ENCODE measurements at places on chromosomes 6 and 20. TPM values are rescaled to one million over a fixed set of nuclear protein-coding genes. Genes with fewer than 3 reads are reported as not detected.
A peak's percentile ranks its signal among the peaks of the same experiment; 100 is the strongest.

CYP24A1 gene
- 9.1 TPM for polyA plus RNA-seq

HCK gene
- polyA plus RNA-seq: not detected

HSPA1L gene
- polyA plus RNA-seq: 0.69 TPM

PPP1R3G gene
- 0.08 TPM for polyA plus RNA-seq

OOEP gene
- polyA plus RNA-seq: not detected

PTP4A1 gene
- polyA plus RNA-seq: 10.7 TPM

HLA-DMB gene
- polyA plus RNA-seq: not detected

EYA2 gene
- not detected for polyA plus RNA-seq

TRIM40 gene
- not detected for polyA plus RNA-seq

BMP7 gene
- 0.10 TPM for polyA plus RNA-seq

GNAS-AS1 gene
- 1.2 TPM for polyA plus RNA-seq

TMEM30A gene
- polyA plus RNA-seq: 22.8 TPM

TRAPPC3L gene
- 0.03 TPM for polyA plus RNA-seq

MCHR2 gene
- not detected for polyA plus RNA-seq

DNA sequence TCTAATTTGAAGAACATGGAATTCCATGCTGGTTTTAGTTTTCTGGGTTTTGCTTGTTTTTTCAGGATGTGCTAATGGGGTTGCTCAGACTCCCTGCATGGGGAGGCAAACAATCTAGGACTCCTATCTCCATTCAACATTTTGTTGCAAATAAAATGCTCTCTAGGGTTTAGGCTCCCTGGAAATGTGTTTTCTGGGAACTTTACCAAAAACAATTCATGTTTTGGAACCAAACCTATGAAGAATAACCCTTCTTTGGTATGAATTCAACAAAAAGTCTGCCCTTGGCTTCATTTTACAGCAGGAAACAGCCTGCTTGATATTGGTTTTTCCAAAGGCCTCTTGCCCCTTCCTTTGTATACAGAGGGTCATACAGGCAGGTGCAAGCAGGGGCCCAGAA lies 217.7 kb downstream of the FOXA2 start:
- H3K27me3 ChIP-seq: peaks cover 25% of the 10 kb centered on the region
- H3K36me3 ChIP-seq: no peaks in the 10 kb centered on the region
- no peak overlapping the region for H3K4me3 ChIP-seq
- no peak for DNase-seq
- no peaks in the 10 kb centered on the region for H3K4me1 ChIP-seq

DNA sequence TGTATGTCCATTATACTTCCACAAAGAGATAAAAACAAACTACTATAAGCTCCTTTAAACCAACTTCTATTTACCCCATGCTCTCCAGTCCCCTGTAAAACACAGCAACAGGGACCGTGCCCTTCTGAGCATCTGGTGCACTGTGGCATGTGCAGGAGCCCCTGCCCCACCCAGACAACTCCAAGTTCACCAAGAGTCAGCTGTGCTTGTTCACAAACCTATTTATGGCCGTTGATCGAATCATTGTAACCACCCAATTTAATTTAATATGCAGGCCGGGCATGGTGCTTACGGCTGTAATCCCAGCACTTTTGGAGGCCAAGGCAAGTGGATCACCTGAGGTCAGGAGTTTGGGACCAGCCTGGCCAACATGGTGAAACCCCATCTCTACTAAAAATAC lies 13.7 kb upstream of the BLCAP start:
- H3K4me1 ChIP-seq: no peaks in the 10 kb centered on the region
- H3K27me3 ChIP-seq: peaks cover 7% of the 10 kb centered on the region
- no peaks in the 10 kb centered on the region for H3K36me3 ChIP-seq
- DNase-seq: no peak
- H3K27ac ChIP-seq: no peak overlapping the region
- no peak overlapping the region for H3K4me3 ChIP-seq

GRCh38 chr20:59441306-59441705 lies 140.9 kb downstream of the EDN3 start:
- H3K4me3 ChIP-seq: no peak overlapping the region
- no peak for DNase-seq
- H3K36me3 ChIP-seq: no peaks in the 10 kb centered on the region
- no peaks in the 10 kb centered on the region for H3K27me3 ChIP-seq

- H3K4me3 ChIP-seq: no peak overlapping the region
- DNase-seq: no peak
- no peaks in the 10 kb centered on the region for H3K27me3 ChIP-seq
- H3K4me1 ChIP-seq: no peaks in the 10 kb centered on the region
Observed at GRCh38 chr6:126886106-126886505, 232.4 kb upstream of the RSPO3 start.

GRCh38 chr6:220721-221475 lies 71.4 kb upstream of the DUSP22 start:
- H3K4me3 ChIP-seq: no peak overlapping the region
- DNase-seq: no peak
- peaks cover 41% of the 10 kb centered on the region for H3K27me3 ChIP-seq
- no peaks in the 10 kb centered on the region for H3K36me3 ChIP-seq

- H3K4me3 ChIP-seq: no peak overlapping the region
- H3K4me1 ChIP-seq: peaks cover 20% of the 10 kb centered on the region
- no peaks in the 10 kb centered on the region for H3K36me3 ChIP-seq
- no peaks in the 10 kb centered on the region for H3K27me3 ChIP-seq
Observed at GRCh38 chr6:157094038-157094437, 229.3 kb downstream of the TMEM242 start.

DNA sequence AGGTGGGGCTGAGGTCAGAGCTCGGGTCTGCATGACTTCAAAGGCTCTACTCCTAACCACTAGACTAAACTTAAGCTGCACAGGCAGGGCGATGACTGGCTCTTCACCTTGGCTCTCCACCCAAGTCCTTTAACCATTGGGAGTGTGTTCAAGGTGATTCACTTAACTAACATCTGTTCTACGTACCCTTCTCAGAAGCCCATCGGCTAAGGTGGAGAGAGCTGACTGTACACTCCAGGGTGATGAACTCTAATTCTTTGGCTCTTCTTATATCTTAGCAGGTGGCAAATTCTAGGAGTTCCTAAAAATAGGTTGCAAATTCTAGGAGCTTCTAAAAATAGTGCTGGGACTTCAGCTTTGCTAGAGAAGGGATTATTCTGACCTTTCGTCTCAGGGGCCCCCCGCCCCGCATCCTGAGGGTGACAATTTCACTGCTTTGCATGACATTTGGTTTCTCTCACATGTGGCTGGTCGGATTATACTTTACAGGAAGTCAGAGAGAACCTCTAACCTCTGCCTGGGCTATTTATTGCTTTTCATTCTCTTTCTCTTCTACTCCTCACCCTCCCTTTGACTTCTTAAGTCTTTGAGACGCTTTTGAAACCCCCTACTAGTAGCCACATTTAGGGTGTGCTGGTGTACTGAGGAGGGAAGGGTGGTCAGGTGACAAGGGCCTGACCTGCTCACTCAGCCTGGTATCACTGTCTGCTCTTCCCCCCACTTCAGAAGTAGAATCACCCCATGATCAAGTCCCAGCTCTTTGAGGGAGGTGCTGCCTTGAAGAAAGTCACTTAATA lies 55.5 kb downstream of the PRDM1 start:
- H3K4me3 ChIP-seq: no peak overlapping the region
- H3K4me1 ChIP-seq: no peaks in the 10 kb centered on the region
- no peak for DNase-seq
- H3K36me3 ChIP-seq: no peaks in the 10 kb centered on the region
- no peak overlapping the region for H3K27ac ChIP-seq

DNA sequence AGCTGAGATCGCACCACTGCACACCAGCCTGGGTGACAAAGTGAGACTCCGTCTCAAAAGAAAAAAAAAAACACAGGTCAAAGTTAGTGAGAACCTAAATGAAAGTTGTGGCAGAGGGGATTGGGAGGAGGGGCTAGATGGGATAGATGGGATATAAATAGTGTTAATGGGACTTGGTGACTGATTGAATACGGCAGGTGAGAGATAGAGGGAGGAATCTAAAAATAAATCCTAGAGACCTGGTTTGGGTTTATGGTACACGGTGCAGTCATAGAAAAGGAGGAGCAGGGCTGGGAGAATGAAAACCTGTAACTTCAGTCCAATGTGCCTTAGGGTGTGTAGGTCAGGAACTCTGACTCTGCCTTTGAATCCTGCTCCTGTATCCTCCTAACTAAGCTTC lies 25.0 kb upstream of the DEK start:
- H3K27ac ChIP-seq: no peak overlapping the region
- no peaks in the 10 kb centered on the region for H3K27me3 ChIP-seq
- no peaks in the 10 kb centered on the region for H3K4me1 ChIP-seq
- no peak overlapping the region for H3K4me3 ChIP-seq
- no peaks in the 10 kb centered on the region for H3K36me3 ChIP-seq

DNA sequence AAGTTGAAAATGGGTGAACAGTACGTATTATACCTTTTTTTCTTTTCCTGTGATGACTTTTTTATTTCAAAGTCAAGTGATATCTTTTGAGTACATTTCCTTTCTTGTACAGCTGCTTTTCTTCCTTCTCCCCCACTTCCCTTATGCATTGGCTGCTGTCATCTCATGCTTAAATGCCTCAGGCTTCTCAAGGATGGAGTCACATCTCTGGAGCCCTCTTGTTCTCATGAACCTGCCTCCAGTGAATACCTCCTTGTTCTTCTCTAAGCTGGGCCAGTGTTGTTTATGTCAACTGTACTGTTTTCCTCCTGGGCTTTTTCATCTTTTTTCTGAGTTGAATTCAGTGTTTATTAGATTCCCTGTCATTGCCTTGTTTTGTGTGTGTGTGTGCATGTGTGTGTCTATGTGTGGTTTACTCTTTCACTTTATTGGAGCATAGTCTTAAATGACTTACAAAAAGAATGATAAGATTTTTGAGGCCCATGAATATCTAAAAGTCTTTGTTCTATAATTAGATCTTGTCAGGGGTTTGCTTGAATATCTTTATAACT lies 23.6 kb downstream of the STXBP5 start:
- H3K27me3 ChIP-seq: no peaks in the 10 kb centered on the region
- H3K4me1 ChIP-seq: no peaks in the 10 kb centered on the region
- peaks cover 22% of the 10 kb centered on the region for H3K36me3 ChIP-seq
- H3K4me3 ChIP-seq: no peak overlapping the region

DNA sequence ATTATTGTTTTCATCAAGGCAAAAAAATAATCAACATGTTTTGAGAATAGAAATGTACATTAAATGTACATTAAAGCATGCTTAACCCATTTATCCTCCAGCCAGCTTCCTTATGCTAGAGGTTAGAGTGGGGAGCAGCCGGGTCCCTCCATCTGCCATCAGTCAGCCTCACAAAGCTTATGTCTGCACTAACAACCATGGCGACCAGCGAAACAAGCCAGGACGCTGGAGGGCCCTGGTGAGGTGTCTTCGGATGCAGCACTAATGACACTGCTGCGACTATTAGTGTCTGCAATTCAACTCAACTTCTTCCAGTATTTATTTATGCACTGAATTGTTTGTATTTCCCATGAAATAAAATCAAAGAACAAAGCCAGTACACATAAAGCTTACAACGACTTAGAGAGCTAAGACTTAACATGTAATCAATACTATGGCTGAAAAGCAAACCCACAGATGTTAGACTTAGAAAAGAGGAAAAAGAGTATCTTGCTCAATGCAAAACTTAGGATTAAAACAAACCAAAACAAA lies 6.8 kb downstream of the CLDN20 start:
- peaks cover 65% of the 10 kb centered on the region for H3K4me1 ChIP-seq
- H3K27ac ChIP-seq: peak overlapping the region; percentile 98
- H3K27me3 ChIP-seq: no peaks in the 10 kb centered on the region
- H3K36me3 ChIP-seq: peaks cover 7% of the 10 kb centered on the region

DNA sequence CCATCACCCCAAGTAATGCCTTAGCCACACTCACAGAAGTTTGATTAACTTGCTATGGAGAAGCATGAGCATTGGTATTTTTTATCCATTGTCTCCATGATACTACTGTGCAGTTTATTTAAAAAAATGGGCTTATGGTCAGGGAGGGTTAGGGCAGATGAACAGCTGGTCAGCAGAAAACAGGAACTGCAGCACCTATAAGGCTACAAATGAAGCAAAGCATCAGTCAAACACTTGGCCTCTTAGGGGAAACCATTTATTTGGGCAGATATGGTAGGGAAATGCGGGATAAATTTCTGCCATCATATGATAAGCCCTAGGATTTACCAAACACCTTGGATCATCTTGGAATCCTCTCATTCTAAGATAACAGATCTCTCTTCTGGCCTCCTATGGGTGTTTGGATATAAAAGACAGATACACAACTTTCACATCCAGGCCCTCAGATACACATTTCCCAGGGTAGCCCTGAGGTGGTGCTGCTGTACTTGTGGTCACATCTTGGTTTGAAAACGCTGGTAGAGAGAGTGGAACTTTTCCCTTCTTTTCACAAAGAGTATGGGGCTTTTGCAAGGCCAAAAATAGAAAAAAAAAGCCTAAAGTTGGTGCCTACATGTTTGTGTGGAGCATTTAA lies 42.8 kb upstream of the AHI1 start:
- no peaks in the 10 kb centered on the region for H3K27me3 ChIP-seq
- no peak overlapping the region for H3K27ac ChIP-seq

GRCh38 chr6:121652223-121652622 lies 216.8 kb downstream of the GJA1 start:
- H3K27me3 ChIP-seq: no peaks in the 10 kb centered on the region
- H3K36me3 ChIP-seq: no peaks in the 10 kb centered on the region
- H3K4me3 ChIP-seq: no peak overlapping the region
- peaks cover 39% of the 10 kb centered on the region for H3K4me1 ChIP-seq

GRCh38 chr20:34364223-34364506 lies 1.1 kb downstream of the ITCH start:
- H3K4me1 ChIP-seq: peaks cover 2% of the 10 kb centered on the region
- H3K4me3 ChIP-seq: peak overlapping the region; percentile 68
- no peak for DNase-seq
- H3K36me3 ChIP-seq: peaks cover under 1% of the 10 kb centered on the region
- peak overlapping the region; percentile 89 for H3K27ac ChIP-seq
- no peaks in the 10 kb centered on the region for H3K27me3 ChIP-seq

- no peak overlapping the region for H3K4me3 ChIP-seq
- H3K27ac ChIP-seq: no peak overlapping the region
- H3K36me3 ChIP-seq: no peaks in the 10 kb centered on the region
- H3K27me3 ChIP-seq: no peaks in the 10 kb centered on the region
- no peaks in the 10 kb centered on the region for H3K4me1 ChIP-seq
- DNase-seq: peak; percentile 36
Observed at GRCh38 chr6:148177589-148178233, 164.9 kb upstream of the SASH1 start.

GRCh38 chr6:53815381-53816119 lies 20.7 kb downstream of the LRRC1 start:
- H3K4me3 ChIP-seq: no peak overlapping the region
- no peak for DNase-seq
- no peak overlapping the region for H3K27ac ChIP-seq
- peaks cover 14% of the 10 kb centered on the region for H3K27me3 ChIP-seq
- no peaks in the 10 kb centered on the region for H3K4me1 ChIP-seq

GRCh38 chr6:50851049-50851845 lies 32.6 kb downstream of the TFAP2B start:
- H3K4me3 ChIP-seq: no peak overlapping the region
- peaks cover 21% of the 10 kb centered on the region for H3K4me1 ChIP-seq
- DNase-seq: no peak
- peak overlapping the region; percentile 93 for H3K27ac ChIP-seq

- DNase-seq: no peak
- H3K4me1 ChIP-seq: no peaks in the 10 kb centered on the region
- H3K27me3 ChIP-seq: no peaks in the 10 kb centered on the region
- H3K36me3 ChIP-seq: no peaks in the 10 kb centered on the region
- no peak overlapping the region for H3K27ac ChIP-seq
- no peak overlapping the region for H3K4me3 ChIP-seq
Observed at GRCh38 chr6:107228754-107229153, 113.4 kb upstream of the BEND3 start.
